GM12865 (cell line): ENCODE measurements at places on chromosomes 2 and 18.

DNA sequence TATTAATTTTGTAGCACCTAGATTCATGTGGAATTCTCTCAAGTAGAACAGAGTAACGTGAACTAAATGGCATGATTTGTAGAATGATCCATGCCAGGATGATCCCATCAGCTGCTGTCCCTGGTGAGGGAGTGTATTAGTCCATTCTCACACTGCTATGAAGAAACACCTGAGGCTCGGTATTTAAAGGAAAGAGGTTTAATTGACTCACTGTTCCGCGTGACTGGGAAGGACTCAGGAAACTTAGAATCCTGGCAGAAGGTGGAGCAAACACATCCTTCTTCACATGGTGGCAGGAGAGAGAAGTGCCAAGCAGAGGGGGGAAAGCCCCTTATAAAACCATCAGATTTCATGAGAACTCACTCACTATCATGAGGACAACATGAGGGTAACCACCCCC lies 312.6 kb downstream of the PTPRM start:
- no peak for DNase-seq

DNA sequence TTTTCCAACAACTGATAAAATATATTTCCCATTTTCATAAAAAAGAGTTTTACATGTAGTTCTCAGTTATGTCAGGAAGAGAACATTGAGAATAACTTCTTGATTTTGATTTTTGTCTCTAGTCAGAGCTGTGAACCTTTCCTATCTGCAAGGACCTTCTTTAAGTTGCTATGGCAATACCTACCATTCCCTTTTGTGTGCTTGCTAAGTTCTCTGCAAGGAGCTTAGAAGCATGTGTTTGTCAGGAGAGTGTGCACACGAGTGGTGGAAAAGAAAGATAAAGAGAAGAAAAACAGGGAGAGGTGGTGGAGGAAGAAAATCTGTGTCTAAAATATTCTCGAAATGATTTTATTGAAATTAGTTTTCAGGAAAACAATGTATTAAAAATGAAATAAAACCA lies 140.3 kb upstream of the SLC8A1 start:
- DNase-seq: no peak

GRCh38 chr18:79789091-79789891 lies 8.4 kb upstream of the KCNG2 start:
- no peak for DNase-seq

DNA sequence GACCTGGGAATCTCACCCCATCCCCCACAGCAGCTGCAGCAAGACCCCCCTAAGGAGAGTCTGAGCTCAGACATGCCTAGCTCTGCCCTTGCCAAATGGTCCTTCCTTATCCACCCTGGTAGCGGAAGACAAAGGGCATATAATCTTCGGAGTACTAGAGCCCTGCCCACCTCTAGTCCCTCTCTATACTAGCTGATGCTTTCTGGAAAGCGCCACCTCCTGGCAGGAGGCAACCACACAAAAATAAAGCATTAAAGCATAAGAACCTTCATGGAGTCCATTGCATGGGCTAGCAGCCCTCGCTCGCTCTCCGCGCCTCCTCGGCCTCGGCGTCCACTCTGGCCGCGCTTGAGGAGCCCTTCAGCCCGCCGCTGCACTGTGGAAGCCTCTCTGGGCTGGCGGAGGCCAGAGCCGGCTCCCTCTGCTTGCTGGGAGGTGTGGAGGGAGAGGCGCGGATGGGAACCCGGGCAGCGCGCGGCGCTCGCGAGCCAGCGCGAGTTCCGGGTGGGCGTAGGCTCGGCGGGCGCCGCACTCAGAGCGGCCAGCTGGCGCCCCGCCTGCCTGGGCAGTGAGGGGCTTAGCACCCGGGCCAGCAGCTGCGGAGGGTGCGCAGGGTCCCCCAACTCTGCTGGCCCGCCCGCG lies 941.2 kb downstream of the SUCLG1 start:
- DNase-seq: no peak

DNA sequence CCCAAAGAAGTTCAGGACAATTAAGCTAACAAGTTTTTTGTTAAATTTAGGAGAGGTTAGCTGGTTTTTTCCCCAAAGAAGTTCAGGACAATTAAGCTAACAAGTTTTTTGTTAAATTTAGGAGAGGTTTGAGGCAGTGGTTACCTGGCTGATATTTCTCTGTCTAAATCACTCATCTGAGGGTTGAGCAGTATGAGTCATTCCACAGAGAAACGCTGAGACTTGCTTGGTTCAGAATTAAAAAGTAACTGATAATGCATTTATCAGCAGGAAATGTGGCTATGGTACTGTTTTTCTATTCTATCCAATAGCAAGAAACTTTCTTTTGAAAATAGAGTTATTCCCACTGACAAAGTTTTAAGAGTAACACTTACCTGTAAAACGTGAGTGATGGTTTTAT lies 22.8 kb upstream of the KIDINS220 start:
- no peak for DNase-seq

DNA sequence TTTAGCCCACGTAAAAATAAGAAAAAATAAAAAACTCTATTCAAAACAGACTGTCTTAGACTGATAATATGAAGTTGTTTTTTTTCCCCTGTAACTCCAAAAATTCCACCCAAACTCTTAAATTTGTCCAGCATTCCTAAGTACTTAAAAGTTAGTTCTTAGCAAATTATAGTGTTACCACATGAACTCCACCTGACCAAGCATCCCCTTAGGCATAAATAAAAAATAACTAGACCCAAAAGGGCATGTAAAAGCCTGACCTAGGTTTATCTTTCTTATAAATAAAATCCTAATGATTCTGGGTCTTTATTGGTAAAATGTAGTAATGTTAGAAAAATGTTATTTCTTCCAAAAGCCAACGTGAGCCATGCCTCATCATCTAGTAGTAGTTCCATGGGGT lies 54.3 kb downstream of the TTC21B start:
- no peak for DNase-seq

DNA sequence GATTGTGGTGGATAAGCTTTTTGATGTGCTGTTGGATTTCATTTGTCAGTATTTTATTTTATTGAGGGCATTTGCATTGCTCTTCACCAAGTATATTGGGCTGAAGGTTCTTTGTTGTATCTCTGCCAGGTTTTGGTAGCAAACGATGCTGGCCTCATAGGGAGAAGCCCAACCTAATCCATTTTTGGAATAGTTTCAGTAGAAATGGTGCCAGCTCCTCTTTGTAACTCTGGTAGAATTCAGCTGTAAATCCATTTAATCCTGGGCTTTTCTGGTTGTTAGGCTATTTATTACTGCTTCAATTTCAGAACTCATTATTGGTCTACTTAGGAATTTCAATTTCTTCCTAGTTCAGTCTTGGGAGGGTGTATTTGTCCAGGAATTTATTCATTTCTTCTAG lies 309.8 kb upstream of the SETBP1 start:
- no peak for DNase-seq

- no peak for DNase-seq
Observed at GRCh38 chr2:239905884-239906654, 119.1 kb downstream of the NDUFA10 start.

DNA sequence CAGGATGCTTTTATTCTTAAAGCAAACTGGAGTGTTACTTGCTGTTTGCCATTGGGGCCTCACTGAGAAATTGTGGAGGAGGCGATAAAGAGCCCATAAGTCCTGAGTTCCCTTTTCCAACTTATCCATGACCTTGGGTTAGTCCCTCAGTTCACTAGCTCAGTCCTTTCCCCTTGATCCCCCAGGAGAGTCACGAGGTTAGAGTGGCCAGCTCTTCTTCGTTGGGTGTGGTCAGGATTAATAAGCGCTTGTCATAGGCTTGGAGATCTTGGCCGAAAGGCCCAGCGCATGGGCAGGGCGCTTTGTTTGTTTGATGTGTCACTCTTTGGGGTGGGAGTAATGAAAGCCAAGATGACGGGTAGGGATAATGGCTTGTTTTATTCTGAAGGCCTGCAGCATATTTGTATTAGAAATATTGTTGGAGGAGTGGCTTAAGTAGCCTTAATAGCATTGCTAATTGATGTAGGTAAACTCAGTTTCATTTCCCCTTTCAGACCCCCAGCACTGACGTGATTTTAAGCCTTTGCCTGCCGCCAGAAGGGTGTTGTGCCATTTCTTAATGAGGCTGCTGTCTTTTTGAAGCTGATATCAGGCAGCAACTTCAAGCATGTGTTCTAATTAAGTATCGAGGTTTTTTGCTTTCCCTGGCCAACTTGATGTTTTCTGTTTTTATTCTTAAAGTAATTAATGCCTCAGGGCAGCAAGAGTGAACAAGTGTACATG lies 15.7 kb downstream of the GRHL1 start:
- peak; percentile 41 for DNase-seq

DNA sequence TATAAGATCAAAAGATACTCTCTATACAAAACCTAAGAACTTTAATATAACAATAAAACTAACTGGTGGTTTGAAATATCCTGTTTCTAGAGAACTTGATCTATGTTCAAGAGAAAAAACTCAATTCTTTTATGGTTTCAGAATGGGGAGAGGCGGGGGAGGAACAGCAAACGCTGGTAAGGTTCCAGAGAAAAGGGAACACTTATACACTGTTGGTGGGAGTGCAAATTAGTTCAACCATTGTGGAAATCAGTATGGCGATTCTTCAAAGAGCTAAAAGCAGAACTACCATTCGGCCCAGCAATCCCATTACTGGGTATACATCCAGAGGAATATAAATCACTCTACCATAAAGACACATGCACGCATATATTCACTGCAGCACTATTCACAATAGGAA lies 17.2 kb downstream of the FAM98A start:
- no peak for DNase-seq

DNA sequence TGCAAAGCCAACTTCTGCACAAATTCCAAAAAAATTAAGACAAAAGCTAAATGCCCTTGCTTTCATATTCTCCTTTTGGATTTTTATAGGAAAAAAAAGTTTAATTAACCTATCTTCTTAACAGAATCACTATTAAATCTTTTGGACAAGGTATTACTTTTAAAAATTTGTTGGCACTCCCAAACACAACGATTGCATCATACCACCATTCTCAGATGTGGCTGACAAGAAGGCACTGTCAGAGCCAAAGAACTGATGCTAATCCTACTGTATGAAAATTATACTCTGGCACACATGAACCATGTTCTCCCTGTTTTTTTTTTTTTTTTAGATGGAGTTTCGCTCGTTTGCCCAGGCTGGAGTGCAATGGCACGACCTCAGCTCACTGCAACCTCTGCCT lies 58.4 kb downstream of the NOL10 start:
- DNase-seq: no peak
